ENCODE measurements at places on chromosomes 16 and 17.

GRCh38 chr17:60305141-60305540, 86.8 kb downstream of the USP32 start:
- DNase-seq: no peak

- no peak for DNase-seq
Measured at GRCh38 chr17:38428112-38428642, at the start of gene ARHGAP23. Gene ARHGAP23, plus strand, starts transcription at chr17:38428464. Its CDS starts 22 bp downstream, at chr17:38428486.

- no peak for DNase-seq
Measured at GRCh38 chr17:59361916-59362810, 30.7 kb downstream of the YPEL2 start.

DNA sequence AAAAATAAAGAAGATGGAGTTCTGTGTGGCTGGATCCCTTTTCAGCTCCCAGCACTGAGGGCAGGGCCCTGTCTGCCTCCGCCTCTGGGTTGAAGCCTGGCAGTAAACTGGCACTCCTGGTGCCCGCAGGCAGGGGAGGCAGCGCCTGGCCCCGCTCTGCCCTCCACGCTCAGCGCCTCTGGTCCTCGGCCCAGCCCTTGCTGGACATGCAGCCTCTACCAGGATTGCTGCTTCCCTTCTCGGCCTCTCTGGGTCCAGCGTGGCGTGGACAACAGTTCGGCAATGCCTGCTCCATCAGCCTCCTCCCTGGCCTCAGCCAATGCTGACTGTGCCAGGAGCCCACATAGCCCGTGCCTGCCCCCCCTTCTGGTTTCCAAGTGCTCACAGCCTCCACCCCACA, 84.4 kb upstream of the CHMP6 start:
- no peak for DNase-seq

DNA sequence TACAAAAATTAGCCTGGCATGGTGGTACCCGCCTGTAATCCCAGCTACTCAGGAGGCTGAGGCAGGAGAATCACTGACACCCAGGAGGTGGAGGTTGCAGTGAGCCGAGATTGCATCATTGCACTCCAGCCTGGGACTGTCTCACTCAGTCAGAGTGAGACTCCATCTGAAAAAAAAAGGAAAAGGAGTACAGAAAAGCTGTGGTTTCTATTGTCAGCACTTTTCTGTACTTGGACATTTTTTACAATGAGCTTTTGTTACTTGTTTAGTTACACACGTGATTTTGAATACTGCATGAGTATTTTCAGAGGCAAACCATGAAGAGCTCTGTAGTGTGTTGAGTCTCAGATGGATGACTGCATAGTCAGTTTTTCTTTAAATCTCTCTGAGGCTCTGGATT, 26.3 kb downstream of the ZC3H18 start:
- DNase-seq: no peak

DNA sequence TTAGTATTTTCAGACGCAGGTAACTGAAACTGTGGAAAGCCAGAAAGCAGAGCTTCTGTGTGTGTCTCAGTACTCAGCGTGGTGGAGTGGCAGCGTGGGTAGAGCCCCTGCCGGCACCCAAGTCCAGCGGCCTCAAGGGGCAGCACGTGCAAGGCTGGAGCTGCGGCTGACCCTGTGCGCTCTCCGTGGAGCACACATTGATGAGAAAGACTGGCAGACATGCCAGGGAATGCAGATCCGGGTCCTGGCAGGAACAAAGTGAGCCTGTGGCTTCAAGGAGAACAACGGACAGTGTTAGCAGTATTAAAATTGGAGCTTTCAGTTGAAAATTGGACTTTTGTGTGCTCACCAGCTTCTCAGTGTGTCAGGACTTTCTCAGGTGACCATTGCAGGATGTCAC, 23.3 kb downstream of the ZC3H18 start:
- DNase-seq: no peak

GRCh38 chr17:68034452-68034776, 1.1 kb upstream of the KPNA2 start:
- no peak for DNase-seq

DNA sequence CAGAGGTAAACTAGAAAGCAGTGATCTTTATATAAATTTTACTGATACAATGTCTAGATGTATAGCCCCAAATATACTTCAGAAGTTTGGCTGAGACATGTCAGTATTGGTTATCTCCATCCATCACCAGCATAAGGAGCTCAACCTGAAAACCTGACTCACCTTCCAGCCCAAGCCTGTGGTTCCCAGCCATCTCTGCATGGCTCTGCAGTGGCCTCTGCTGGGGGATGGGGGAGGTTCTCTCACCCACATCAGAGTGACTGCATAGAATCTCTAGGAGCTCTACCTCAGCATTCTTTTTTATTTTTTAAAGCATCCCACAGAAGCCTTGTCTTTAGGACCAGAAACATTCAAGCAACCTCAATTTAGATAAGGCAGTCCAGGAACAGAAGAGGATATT, 27.3 kb downstream of the USP7 start:
- peak; percentile 4 for DNase-seq

GRCh38 chr17:3157218-3157617, 29.9 kb upstream of the OR1G1 start:
- DNase-seq: no peak

DNA sequence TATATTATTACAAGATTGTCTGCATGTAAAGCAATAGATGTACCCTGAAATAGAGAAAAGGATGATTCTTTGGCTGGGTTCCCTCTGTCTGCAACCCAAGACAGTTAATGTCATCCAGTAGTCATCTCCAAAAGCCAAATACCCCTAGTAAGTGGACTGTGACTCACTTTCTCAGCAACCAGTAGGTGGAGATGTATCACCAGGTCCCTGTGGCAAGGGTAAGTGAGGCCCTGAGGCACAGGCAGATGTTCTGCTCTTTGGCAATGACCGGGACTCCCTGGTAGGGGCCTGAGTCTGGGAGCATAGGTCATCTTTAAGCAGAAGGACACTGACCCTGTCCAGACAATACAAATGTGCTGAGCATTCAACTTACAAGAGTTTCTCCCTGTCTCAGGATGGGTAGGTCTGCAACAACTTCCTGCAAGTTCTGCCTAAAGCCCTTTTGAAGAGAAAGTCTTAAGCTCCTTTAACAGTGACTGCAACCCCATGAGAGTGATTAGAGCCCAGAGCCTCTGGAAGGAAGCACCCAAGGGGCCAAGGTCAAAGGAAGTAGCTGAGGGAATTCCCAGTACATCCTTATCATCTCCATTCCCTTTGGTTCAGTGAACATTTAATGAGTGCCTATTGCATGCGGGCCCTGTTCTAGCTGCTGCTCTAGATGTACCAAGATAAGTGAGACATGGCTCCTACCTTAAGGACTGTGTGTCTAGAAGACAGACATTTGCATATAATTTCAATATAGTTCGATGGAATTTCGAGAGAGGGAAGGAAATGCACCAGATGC, 31.9 kb downstream of the PMP22 start:
- no peak for DNase-seq

- DNase-seq: no peak
Measured at GRCh38 chr17:38591759-38592241, 14.0 kb downstream of the SRCIN1 start.

DNA sequence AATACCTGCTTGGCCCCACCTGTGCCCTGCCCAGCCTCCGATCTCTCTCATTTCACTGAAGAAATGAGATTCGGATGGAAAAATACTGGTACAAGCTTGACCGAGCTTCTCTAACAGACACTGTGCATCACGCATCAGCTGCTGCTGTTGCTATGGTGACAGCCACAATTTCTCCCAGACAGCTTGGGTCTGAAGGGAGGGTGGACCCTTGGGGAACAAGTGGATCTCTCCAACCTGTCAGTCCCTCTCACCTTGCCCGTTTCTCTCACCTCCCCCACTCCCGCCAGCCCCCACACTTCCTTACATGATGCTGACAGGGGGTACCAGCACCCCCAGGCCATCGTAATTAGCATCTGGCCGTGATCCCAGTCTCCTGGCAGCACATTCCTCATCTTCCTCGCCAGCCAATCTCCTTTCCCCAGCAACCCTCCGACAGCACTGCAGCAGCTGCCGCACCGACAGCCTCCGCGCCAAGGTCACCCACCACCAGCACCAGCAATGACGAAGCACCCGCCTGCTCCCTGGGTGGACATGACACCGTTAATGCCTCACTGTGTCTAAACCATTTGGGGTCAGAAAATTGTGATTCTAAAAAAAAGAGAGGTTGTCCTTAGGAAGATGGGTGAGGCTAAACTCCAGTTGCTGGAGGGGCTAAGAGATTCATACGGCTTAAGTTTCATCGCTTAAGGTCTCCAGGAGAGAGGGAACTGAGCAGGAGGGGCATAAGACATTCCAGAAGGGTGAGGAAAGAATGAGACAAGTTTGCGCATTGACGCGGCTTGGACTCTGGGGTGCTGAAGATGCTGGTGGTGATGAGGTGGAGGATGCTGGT, 58.6 kb upstream of the TNRC6A start:
- peak; percentile 42 for DNase-seq

DNA sequence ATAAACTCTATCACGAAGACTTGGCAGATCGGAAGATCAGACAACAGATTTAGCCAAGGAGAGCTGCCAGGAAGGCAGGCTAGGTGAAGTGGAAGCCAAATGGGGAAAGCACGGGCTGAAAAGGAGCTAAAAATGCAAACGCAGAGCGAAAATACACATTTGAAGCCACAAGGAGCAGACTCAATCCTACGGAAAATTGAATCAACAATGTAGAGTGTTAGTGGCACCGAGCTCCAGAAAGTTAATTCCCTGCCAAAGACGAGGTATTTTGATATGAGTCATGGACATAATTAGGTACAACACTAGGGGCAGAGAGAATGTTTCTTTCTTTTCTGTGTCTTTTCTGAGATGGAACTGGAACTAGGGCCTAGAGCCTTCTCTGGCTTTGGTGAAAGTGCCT, 20.7 kb downstream of the GSG1L start:
- no peak for DNase-seq

DNA sequence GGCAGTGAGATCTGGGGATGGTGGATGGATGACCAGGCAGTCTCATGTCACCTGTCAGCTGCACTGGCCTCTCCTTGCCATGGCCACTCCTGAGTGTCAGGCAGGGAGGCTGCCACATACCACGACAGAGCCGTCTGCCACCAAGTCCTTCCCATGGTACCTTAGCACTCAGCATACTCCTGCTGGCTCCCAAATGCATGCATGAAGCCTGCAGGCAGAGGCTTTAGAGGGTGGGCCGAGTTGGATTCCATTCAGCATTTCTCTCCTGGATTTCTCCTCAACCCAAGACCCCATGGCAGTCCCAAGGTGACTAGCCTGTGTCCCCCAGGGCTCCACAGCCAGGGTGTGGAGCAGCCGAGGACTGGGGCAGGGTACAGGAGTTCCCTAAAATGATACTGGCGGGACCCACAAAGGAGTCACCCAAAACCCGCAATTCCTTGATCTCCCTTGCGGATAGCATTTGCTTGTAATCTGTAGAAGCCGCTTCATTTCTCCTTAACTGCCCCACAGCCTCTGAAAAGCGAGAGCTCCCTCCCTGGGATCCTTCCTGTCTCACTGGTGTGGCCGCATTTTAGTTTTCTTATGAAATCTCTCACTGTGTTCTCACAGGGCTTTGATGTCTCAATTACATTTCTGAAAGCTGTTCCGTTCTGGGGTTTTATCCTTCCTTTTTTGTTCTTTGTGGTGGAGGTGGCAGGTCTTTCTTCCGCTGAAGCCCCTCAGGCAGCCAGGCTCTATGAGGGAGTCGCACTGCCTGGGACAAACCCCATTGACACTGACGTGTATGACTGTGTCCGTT, 141.4 kb downstream of the SOCS1 start:
- DNase-seq: no peak
